Lower leg skin (tissue), 4 donors: ENCODE measurements at places on chromosomes 6 and 20. TPM values are rescaled to one million over a fixed set of nuclear protein-coding genes. Genes with fewer than 3 reads are reported as not detected.

- DNase-seq = no peak
Observed at GRCh38 chr20:46128310-46129151, 10.4 kb downstream of the CD40 start.

- DNase-seq = no peak
Observed at GRCh38 chr20:22341508-22341907, 242.9 kb downstream of the FOXA2 start.

DNA sequence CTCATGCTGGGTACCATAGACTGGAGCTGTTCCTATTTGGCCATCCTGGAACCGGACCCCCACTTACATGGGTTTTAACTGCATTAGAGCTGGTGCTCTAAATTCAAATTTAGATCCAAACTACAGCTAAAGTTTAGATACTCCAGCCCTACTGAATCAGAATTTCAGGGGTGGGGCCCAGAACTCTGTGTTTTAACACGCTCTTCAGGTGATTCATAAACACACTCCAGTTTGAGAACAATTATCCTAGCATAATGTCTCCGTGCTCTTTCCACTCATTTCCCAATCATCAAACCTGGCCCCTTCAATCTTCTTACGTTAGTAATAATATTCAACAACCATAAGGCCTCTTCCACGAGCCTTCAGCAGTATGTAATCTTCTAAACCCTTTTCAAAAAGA, 15.3 kb downstream of the TRPC4AP start:
- DNase-seq = no peak

DNA sequence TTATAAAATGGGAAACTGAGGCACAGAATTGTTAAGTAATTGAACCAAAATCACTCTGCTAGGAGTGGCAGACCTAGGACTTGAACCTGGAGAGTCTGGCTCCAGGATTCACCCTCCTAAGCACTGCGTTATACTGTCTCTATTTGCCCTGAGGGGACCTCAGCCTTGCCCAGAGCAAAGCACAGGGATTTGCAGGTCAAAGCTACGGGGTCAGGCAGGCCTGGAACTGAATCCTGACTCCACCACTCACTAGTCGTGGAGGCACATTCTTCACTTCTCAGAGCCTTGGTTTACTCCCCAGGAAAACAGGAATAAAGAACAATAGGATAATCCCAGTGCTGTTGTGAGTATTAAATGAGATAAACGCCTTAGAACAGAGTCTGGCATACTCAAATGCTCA, 19.4 kb downstream of the KCNK15 start:
- no peak for DNase-seq

DNA sequence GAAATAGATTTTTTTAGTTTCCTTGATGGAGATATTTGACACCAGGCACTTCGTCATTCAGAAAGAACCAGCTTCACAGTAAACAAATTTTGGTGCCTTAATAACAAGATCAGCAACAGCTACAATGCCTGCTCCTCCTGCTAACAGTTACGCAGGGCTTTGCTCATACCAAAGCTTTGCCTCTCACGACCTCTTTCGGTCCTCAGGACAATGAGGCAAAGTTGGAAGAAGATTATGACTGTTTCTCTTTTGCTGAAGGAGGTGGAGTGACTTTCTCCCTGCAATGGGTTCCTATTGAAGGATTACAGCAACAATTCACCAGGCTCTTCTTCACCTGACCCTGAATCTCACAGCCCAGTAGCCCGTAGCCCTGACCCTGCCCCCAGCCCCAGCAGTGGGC, 440.1 kb downstream of the PREX1 start:
- no peak for DNase-seq

Gene PBX2
- 49.2 TPM for total RNA-seq

Gene ZC2HC1B
- not detected for total RNA-seq

Gene TSHZ2
- total RNA-seq = 8.1 TPM
